ENCODE measurements at places on chromosomes 12 and 14. TPM values are rescaled to one million over a fixed set of nuclear protein-coding genes. Genes with fewer than 3 reads are reported as not detected.

SLC6A15 gene
- total RNA-seq: not detected

RD3L gene
- total RNA-seq: not detected

WASHC3 gene
- total RNA-seq: 47.3 TPM

- H3K4me3 ChIP-seq: no peak overlapping the region
- peaks cover 1% of the 10 kb centered on the region for H3K4me1 ChIP-seq
- no peaks in the 10 kb centered on the region for H3K36me3 ChIP-seq
- peaks cover 62% of the 10 kb centered on the region for H3K27me3 ChIP-seq
- DNase-seq: no peak
These were observed 4.3 kb downstream of the PLEKHG6 start for GRCh38 chr12:6314776-6315175.

GRCh38 chr14:22380571-22381407, 208.2 kb downstream of the DAD1 start:
- peaks cover 59% of the 10 kb centered on the region for H3K4me1 ChIP-seq
- H3K4me3 ChIP-seq: no peak overlapping the region
- peak overlapping the region; percentile 31 for H3K27ac ChIP-seq
- no peaks in the 10 kb centered on the region for H3K27me3 ChIP-seq
- H3K36me3 ChIP-seq: no peaks in the 10 kb centered on the region

- H3K36me3 ChIP-seq: peaks cover 18% of the 10 kb centered on the region
- no peaks in the 10 kb centered on the region for H3K27me3 ChIP-seq
- H3K4me1 ChIP-seq: peaks cover 2% of the 10 kb centered on the region
- H3K27ac ChIP-seq: no peak overlapping the region
- no peak overlapping the region for H3K4me3 ChIP-seq
- DNase-seq: no peak
These were observed 84.0 kb downstream of the BEGAIN start for GRCh38 chr14:100503251-100503650.

- no peaks in the 10 kb centered on the region for H3K4me1 ChIP-seq
- H3K4me3 ChIP-seq: no peak overlapping the region
- no peak overlapping the region for H3K27ac ChIP-seq
- no peaks in the 10 kb centered on the region for H3K27me3 ChIP-seq
These were observed 252.7 kb downstream of the KCNH5 start for GRCh38 chr14:62792578-62792977.

- H3K27me3 ChIP-seq: no peaks in the 10 kb centered on the region
- H3K27ac ChIP-seq: no peak overlapping the region
- no peak for DNase-seq
- no peaks in the 10 kb centered on the region for H3K4me1 ChIP-seq
- no peak overlapping the region for H3K4me3 ChIP-seq
- no peaks in the 10 kb centered on the region for H3K36me3 ChIP-seq
These were observed 37.5 kb upstream of the FZD10 start for GRCh38 chr12:130124605-130125244.

DNA sequence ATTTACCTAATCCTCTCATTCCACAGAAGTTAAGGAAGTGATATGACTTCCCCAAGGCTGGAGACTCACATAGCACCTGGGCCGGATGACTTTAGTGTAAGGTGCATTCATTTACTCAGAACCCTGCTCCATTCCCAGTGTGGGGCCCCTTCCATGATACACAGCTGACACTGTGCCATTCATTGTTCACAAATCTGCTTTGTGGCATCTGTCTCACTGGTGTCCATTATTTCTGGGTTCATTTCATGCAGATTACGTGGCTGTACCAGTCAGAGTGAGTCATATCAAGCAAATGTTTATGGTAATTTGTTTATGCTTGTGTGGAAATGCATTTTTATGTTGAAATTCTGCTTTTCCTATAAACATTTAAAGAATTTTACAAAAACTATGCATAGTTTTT, 5.2 kb downstream of the ANO4 start:
- no peak overlapping the region for H3K27ac ChIP-seq
- H3K36me3 ChIP-seq: no peaks in the 10 kb centered on the region
- no peak for DNase-seq
- no peak overlapping the region for H3K4me3 ChIP-seq
- H3K27me3 ChIP-seq: peaks cover 13% of the 10 kb centered on the region

DNA sequence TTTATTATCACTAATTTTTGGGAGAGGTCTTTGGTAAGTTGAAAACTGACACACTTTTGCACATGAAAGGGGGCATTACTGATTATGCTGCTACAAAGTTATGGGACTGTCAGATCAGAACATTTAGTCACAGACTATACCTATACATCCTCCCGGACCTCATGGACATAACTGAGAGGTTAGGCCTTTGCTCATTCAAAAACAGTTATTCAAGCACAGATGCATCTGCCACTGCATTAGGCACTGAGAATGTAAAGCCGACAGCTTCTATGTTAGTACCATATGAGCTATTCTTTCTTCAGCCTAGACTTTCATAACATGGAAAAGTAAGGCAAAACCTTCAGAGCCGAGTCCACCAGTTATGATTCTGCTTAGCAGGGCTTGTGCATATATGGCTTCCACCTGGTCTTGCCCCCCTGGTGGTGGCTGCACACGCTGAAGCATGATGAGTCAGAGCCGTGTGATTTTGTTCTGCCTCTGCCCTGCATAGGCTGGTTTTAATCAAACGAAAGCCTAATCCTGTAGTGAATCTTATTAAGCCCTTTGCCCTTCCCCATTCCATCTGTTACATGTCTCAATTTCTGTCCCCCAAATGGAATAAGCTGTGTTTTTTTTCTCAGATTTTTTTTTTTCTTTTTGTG, 21.8 kb upstream of the RNU6-8 start:
- H3K4me3 ChIP-seq: no peak overlapping the region
- DNase-seq: no peak
- H3K36me3 ChIP-seq: no peaks in the 10 kb centered on the region
- H3K27me3 ChIP-seq: peaks cover 11% of the 10 kb centered on the region
- no peak overlapping the region for H3K27ac ChIP-seq
- H3K4me1 ChIP-seq: peaks cover 3% of the 10 kb centered on the region

Data from activated B cell treated with CpG ODN at 0.5 μM for 24 hours (primary cell).